Activated T-cell treated with anti-CD3 and anti-CD28 coated beads, Interleukin-2, amount 50 U/mL, for 4 hours (primary cell): ENCODE measurements at places on chromosomes 12 and 14. TPM values are rescaled to one million over a fixed set of nuclear protein-coding genes. Genes with fewer than 3 reads are reported as not detected.

PIANP gene
- total RNA-seq: 0.20 TPM

NR4A1 gene
- 34.5 TPM for total RNA-seq

NXPH4 gene
- total RNA-seq: 0.20 TPM

GARIN6 gene
- not detected for total RNA-seq

SLC6A12 gene
- total RNA-seq: not detected

SLC41A2 gene
- total RNA-seq: 8.3 TPM
